ENCODE measurements at places on chromosomes 5 and 9. TPM values are rescaled to one million over a fixed set of nuclear protein-coding genes. Genes with fewer than 3 reads are reported as not detected.

TCF7 gene
- 9.5 TPM for total RNA-seq

TAF11L6 gene
- total RNA-seq, result not detected

TMOD1 gene
- total RNA-seq, result 12.4 TPM

LPAR1 gene
- total RNA-seq, result 11.4 TPM

TNFSF15 gene
- total RNA-seq, result 0.12 TPM

UBLCP1 gene
- total RNA-seq, result 10.6 TPM

PCAT7 gene
- total RNA-seq, result 0.23 TPM

SLC1A1 gene
- total RNA-seq, result 1.3 TPM

SLIT3 gene
- 7.6 TPM for total RNA-seq

GRCh38 chr5:14914623-14915260 lies 43.2 kb upstream of the ANKH start:
- DNase-seq, result no peak

DNA sequence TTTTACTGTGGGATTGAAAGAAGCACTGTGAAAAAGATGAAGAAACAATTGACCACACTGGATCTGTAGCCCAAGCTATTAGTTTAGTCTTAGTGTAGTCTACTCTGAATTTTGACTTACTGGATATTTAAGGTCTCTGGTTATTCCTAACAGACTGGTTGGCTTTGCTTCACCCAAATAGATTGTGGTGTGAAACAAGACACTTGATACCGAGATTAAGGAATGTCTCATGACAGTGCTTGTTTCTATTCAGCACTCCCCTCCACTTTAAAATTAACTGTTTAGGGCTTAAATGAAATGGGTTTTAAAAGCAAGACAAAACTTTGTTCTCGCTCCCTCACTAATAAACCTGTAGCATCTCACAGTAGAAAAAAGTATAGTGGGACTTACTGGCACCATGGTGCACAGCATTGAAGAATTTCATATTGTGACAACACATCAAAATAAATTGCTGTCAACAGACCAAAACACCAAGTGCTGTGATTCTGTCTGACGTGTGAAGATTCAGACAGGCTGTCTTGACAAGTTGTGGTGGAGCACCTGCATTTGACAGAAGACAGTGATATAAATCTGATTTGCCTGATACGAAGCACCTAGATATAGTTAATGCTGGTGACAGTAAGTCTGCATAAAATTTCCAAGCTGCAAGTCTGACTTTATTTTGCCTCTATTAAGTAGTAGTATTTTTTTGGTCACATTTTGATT lies 73.1 kb downstream of the PBX3 start:
- DNase-seq, result no peak

- no peak for DNase-seq
Measured at GRCh38 chr9:127970401-127971313, 10.1 kb downstream of the EEIG1 start.

DNA sequence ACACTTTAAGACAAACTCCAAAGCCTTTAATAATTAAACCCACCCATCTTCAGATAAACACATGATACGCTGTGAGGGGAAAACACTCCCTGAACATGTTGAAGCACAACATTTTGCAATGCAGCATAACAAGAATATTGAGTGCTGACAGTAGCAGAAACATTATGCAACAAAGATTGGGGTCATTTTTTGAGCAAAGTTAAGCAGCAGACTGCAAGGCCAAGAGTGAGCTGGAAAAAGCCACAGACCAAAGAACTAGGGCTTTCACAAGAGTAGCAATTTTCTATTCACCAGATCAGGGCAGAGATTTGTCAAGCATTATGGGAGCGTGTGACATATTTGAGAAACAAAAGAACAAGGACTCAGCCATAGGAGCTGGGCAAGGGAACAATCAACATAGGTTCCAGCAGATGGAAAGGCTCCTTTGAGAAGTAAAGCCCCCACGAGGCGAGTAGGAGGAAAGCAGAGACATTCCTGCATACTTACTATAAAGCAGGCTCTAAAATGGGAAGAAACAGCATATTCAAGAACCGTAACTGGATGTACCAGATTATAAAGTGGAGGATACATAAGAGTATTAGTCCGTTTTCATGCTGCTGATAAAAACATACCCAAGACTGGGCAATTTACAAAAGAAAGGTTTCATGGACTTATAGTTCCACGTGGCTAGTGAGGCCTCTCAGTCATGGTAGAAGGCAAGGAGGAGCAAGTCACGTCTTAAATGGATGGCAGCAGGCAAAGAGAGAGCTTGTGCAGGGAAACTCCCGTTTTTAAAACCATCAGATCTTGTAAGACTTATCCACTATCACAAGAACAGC lies 4.8 kb upstream of the TTC23L start:
- DNase-seq, result no peak

- no peak for DNase-seq
Measured at GRCh38 chr9:99257723-99258389, 35.8 kb downstream of the SEC61B start.

- no peak for DNase-seq
Measured at GRCh38 chr9:75109210-75109839, 21.0 kb downstream of the OSTF1 start.

GRCh38 chr9:83013867-83014605 lies 48.9 kb downstream of the RASEF start:
- no peak for DNase-seq

GRCh38 chr9:113623851-113624485 lies 160.4 kb downstream of the RGS3 start:
- peak; percentile 4 for DNase-seq

DNA sequence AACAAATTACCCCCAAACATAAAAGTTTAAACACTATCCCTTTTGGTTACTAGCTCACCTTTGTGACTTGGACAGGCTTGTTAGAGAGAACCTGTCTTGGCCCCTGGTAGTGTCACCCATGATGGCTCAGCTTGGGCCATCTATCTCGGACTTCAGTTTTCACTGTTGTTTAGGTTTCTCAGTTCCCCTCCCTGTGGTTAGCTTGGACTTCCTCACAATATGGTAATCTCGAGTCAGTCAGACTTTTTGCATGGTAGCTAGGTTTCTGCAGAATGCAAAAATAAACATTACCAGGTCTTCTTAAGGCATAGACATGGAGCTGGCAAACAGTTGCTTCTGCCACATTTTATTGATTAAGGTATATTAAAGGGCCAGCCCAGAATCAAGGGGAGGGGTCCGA lies 324.3 kb upstream of the RORB start:
- no peak for DNase-seq

GRCh38 chr9:78035383-78035993 lies 3.9 kb upstream of the GNAQ start:
- DNase-seq, result peak; percentile 44

DNA sequence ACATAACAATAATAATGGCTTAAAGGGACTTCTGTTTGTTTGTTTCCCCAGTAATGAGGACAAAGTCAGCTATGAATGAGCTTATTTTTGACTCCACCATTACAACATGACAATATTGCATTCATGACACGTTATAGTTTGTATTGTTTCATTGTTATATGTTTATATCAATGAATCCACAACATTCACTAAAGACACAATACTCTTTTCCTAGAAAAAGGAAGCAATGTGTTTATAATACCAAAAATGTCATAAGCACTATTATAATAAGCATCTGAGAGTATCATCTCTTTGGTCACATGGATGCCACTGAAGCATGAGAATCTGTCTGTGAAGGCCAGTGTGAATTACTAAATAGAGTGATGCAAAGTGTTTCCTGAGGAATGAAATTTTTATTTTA lies 1026.9 kb upstream of the C9orf72 start:
- DNase-seq, result no peak

DNA sequence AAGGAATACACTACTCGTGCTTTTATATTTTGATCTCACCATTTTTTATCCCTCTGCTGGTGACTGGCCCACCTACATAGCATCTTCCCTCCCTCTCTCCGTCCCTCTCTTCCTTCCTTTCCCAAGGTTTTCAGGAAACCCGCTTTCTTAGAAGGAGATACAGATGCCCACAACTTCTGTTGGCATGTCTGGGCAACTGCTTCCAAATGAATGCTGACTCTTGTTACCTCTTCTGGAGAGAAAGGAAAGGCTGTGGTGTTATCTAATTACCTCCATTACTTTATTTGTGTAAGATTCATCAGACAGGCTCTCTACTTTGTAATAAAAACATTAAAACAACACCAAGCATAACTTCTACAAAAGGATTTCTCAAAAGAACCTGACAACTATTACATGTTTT lies 20.2 kb downstream of the FANCC start:
- DNase-seq, result no peak

All from pancreas (tissue), 10 donors.